Psoas muscle (tissue), 8 donors: ENCODE measurements at places on chromosomes 6 and 20.
A peak's percentile ranks its signal among the peaks of the same experiment; 100 is the strongest.

- DNase-seq = no peak
- H3K27ac ChIP-seq = no peak overlapping the region
- H3K36me3 ChIP-seq = no peaks in the 10 kb centered on the region
- H3K27me3 ChIP-seq = no peaks in the 10 kb centered on the region
Observed at GRCh38 chr6:11307226-11307625, 74.8 kb upstream of the NEDD9 start.

DNA sequence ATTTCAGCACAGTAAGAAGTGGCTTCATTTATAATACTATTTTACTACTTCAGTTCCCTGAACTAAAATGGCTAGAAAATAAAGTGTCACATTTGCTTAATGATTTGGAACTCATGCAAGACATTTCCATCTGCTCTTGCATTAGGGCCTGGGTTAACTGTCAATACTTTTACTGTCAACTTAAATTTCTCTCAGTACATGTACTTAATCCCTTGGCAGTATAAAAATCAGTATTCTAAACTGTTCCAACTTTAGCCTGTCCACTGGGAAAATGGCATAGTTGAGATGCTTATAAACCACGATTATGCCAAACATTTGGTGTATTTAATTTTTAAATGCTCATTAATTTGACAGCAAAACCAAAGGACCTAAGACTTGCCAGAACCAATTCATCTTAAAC, 154.5 kb downstream of the ASCC3 start:
- no peaks in the 10 kb centered on the region for H3K36me3 ChIP-seq
- H3K27ac ChIP-seq = no peak overlapping the region
- no peaks in the 10 kb centered on the region for H3K4me1 ChIP-seq
- DNase-seq = no peak
- no peaks in the 10 kb centered on the region for H3K27me3 ChIP-seq
- no peak overlapping the region for H3K4me3 ChIP-seq

GRCh38 chr6:133286765-133287164, 45.6 kb downstream of the EYA4 start:
- no peaks in the 10 kb centered on the region for H3K36me3 ChIP-seq
- H3K4me1 ChIP-seq = peaks cover 47% of the 10 kb centered on the region
- H3K27me3 ChIP-seq = no peaks in the 10 kb centered on the region
- no peak overlapping the region for H3K27ac ChIP-seq
- no peak for DNase-seq
- H3K4me3 ChIP-seq = no peak overlapping the region

DNA sequence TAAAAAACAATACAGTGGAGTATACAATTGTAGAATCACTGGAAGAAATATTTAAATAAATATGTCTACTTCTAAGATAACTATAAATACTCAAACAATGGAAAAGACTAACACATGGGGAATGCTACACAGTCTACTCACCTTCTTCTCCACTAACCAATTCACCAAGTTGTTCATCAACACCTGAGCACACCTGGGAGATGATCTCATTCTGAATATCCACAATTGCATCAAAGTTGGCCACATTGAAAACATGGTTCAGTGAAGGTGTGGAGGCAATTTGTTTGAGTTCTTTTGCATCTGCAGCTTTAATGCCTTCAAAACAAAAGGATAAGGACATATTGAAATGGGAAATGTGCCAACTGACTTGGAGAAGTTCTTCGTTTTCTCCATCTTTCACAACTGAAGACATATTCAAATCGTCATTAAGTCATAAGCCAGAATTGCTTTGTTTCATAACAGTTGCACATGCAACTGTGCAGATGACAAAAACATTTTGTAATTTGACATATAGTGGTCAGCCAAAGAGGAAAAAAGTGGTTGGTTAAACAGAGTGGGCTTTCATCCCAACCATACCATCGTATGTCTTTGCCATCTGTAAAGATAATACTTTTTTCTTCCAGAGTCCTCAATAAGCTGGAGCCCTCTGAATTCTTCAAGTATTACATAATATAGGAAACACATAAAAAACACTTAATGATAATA, 17.5 kb downstream of the COL12A1 start:
- H3K4me3 ChIP-seq = no peak overlapping the region
- DNase-seq = no peak
- H3K36me3 ChIP-seq = no peaks in the 10 kb centered on the region
- H3K27ac ChIP-seq = no peak overlapping the region

GRCh38 chr6:16319813-16320532, 81.6 kb downstream of the GMPR start:
- peak; percentile 80 for DNase-seq
- peaks cover 71% of the 10 kb centered on the region for H3K4me1 ChIP-seq
- H3K27ac ChIP-seq = peak overlapping the region; percentile 99
- H3K4me3 ChIP-seq = peak overlapping the region; percentile 59
- H3K27me3 ChIP-seq = no peaks in the 10 kb centered on the region

- H3K4me1 ChIP-seq = peaks cover 24% of the 10 kb centered on the region
- no peak overlapping the region for H3K27ac ChIP-seq
- H3K4me3 ChIP-seq = no peak overlapping the region
- no peaks in the 10 kb centered on the region for H3K27me3 ChIP-seq
- DNase-seq = no peak
- H3K36me3 ChIP-seq = no peaks in the 10 kb centered on the region
Observed at GRCh38 chr6:129643176-129643575, 66.8 kb downstream of the ARHGAP18 start.

- no peaks in the 10 kb centered on the region for H3K4me1 ChIP-seq
- no peak for DNase-seq
- H3K27ac ChIP-seq = no peak overlapping the region
- peaks cover 80% of the 10 kb centered on the region for H3K27me3 ChIP-seq
Observed at GRCh38 chr20:62984666-62985443, 21.9 kb downstream of the BHLHE23 start.

- H3K36me3 ChIP-seq = no peaks in the 10 kb centered on the region
- H3K27me3 ChIP-seq = no peaks in the 10 kb centered on the region
- no peaks in the 10 kb centered on the region for H3K4me1 ChIP-seq
- H3K4me3 ChIP-seq = no peak overlapping the region
- no peak overlapping the region for H3K27ac ChIP-seq
Observed at GRCh38 chr20:13373400-13373799, 152.3 kb downstream of the ISM1 start.

GRCh38 chr20:32285082-32285620, 7.7 kb downstream of the KIF3B start:
- no peak for DNase-seq
- peaks cover 5% of the 10 kb centered on the region for H3K36me3 ChIP-seq
- H3K4me1 ChIP-seq = peaks cover 20% of the 10 kb centered on the region
- H3K27ac ChIP-seq = no peak overlapping the region
- H3K4me3 ChIP-seq = no peak overlapping the region
- no peaks in the 10 kb centered on the region for H3K27me3 ChIP-seq

DNA sequence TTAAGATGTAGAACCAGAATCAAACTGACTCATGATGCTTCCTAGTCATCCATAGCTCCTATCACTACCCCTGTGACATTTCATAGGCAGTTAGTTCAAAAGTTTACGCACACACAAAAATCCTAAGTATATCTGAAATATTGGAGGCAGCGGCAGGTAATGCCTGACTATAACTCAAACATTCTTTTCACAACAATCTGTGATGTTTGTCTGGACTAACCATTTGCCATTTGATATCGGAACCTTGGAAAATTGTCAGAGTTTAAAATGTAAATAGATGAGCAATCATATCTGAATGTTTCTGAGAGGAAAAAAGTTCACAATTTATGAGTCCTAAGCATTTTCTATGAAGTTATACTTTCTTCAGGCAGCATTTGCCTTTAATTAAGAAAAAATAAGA, 1078.2 kb downstream of the EPHA7 start:
- no peaks in the 10 kb centered on the region for H3K4me1 ChIP-seq
- H3K36me3 ChIP-seq = no peaks in the 10 kb centered on the region
- H3K27ac ChIP-seq = no peak overlapping the region
- H3K27me3 ChIP-seq = no peaks in the 10 kb centered on the region

DNA sequence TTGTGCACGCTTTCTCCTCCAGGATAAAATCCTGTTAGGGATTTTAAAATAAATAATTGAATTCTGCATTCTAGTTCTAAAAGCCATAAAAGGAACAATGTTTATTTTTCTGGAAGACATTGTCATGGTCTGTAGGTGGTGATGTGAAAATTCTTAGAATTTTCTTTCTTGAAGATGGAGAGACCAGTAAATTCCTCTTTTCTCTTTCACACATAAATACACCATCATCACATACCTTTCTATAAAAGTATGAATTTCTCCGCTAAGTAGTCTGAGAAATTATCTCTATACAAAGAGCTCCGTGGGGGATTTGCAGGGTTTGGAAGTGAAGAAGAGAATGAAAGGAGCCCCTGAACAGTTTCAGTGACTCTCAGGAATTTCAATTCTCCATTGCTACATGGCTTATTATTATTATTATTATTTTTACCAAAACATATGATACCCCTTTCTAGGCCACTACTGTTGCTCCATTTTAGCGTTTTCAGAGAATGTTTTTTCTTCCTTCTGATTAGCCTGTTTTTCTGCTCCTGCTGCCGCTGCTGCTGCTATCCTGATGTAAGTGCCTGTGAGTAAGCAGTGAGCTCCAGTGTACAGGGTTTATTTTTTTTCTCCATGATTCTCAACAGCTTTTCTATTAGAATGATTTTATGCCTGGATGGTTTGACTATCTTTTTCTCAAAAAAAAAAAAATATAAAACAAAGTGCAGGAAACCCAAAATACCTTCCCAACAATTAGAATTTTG, 145.8 kb downstream of the SAMD5 start:
- H3K27me3 ChIP-seq = no peaks in the 10 kb centered on the region
- H3K4me1 ChIP-seq = no peaks in the 10 kb centered on the region
- H3K27ac ChIP-seq = no peak overlapping the region
- H3K4me3 ChIP-seq = no peak overlapping the region
- H3K36me3 ChIP-seq = no peaks in the 10 kb centered on the region

DNA sequence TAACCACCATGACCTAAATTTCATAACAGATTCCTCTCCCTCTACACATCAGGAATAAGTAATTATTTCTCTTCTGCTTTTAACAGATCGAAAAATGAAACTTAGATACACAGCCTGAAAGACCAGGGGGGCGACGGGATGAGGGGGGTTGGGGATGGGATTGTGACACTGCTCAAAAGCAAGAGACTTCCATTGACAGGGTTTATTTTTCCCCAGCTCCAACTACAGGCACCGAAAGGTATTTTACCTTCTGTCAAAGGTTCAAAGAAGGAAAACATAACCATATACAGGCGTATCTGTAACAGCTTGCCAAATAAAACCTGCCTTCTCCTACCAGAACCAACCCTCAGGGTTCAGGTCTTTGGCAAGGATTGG, 1.3 kb downstream of the EPHA7 start:
- H3K4me3 ChIP-seq = peak overlapping the region; percentile 67
- DNase-seq = no peak
- no peaks in the 10 kb centered on the region for H3K36me3 ChIP-seq
- H3K27ac ChIP-seq = no peak overlapping the region

DNA sequence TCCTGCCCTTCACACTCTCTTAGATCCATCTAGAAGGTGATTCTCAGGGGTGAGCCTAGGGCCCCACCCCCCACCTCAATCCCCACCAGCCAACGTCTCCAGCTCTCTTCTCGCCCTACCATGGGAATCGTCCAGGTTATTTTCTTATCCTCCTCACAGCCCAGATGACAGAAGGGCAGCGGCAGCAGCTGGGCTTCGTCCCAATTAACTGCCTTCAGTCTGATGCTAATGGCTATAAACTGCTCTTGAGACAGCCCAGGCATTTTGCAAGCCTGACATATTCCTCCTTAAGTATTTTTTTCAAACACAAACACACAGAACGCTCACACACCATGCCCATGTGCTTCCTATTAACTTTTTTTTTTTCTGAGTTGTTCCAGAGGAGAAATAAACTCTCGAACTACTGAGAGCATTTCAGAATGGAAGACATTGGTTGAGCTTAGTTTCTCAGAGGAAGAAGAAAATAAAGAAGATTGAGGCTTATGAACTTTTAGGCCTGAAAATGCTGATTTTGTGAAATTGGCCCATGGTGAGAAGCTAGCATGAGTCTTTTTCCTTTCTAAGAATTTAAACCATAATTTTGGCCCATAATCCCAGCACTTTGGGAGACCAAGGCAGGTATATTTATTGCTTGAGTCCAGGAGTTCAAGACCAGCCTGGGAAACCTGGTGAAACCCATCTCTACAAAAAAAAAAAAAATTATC, 124.6 kb downstream of the EYA2 start:
- no peak overlapping the region for H3K27ac ChIP-seq
- H3K36me3 ChIP-seq = no peaks in the 10 kb centered on the region
- DNase-seq = no peak

- no peaks in the 10 kb centered on the region for H3K27me3 ChIP-seq
- H3K4me3 ChIP-seq = no peak overlapping the region
- H3K4me1 ChIP-seq = peaks cover 17% of the 10 kb centered on the region
- H3K27ac ChIP-seq = peak overlapping the region; percentile 51
Observed at GRCh38 chr6:170368544-170368943, 62.0 kb downstream of the FAM120B start.

GRCh38 chr6:98946879-98947410, 801 bp downstream of the FBXL4 start:
- H3K27me3 ChIP-seq = no peaks in the 10 kb centered on the region
- H3K4me3 ChIP-seq = peak overlapping the region; percentile 88
- peak overlapping the region; percentile 97 for H3K27ac ChIP-seq
- H3K36me3 ChIP-seq = no peaks in the 10 kb centered on the region
- H3K4me1 ChIP-seq = peaks cover 18% of the 10 kb centered on the region

- no peaks in the 10 kb centered on the region for H3K27me3 ChIP-seq
- no peak overlapping the region for H3K4me3 ChIP-seq
- no peak overlapping the region for H3K27ac ChIP-seq
- H3K36me3 ChIP-seq = no peaks in the 10 kb centered on the region
Observed at GRCh38 chr6:109124219-109124618, 28.9 kb downstream of the CEP57L1 start.

- no peak overlapping the region for H3K4me3 ChIP-seq
- H3K4me1 ChIP-seq = peaks cover 7% of the 10 kb centered on the region
- no peak for DNase-seq
- H3K36me3 ChIP-seq = no peaks in the 10 kb centered on the region
Observed at GRCh38 chr20:45432294-45432693, 16.4 kb downstream of the PIGT start.

- H3K36me3 ChIP-seq = peaks cover 4% of the 10 kb centered on the region
- DNase-seq = no peak
- H3K27me3 ChIP-seq = no peaks in the 10 kb centered on the region
- H3K27ac ChIP-seq = no peak overlapping the region
- no peaks in the 10 kb centered on the region for H3K4me1 ChIP-seq
Observed at GRCh38 chr20:4885877-4886276, 115.4 kb downstream of the SLC23A2 start.

DNA sequence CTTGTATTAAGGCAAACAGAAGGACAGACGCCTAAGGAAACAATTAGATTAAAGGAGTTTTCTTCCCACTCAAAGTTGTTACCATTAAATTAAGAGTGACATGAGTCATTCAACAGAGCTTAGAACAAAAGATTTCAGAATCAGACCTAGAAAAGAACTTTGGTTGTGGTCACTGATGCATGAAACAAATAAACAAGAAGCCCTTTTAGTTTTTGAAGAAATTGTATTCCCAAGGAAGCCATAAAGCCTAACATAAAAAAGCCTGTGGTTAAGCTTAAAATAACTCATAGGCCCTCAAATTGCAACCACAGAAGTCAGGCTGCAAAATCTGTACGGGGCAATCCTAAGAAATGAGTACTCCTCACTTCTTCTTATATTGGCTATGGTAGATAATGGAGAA, 17.9 kb upstream of the TRIM26 start:
- no peaks in the 10 kb centered on the region for H3K36me3 ChIP-seq
- no peak overlapping the region for H3K4me3 ChIP-seq
- DNase-seq = no peak
- no peak overlapping the region for H3K27ac ChIP-seq

- no peaks in the 10 kb centered on the region for H3K36me3 ChIP-seq
- H3K27me3 ChIP-seq = no peaks in the 10 kb centered on the region
- DNase-seq = no peak
- peaks cover 10% of the 10 kb centered on the region for H3K4me1 ChIP-seq
Observed at GRCh38 chr20:25624500-25624939, 706 bp upstream of the NANP start.

GRCh38 chr6:113121571-113121970, 735.6 kb upstream of the MARCKS start:
- no peaks in the 10 kb centered on the region for H3K4me1 ChIP-seq
- no peaks in the 10 kb centered on the region for H3K27me3 ChIP-seq
- H3K4me3 ChIP-seq = no peak overlapping the region
- no peak overlapping the region for H3K27ac ChIP-seq
- no peak for DNase-seq
